Hepatic stellate cell (primary cell): ENCODE measurements at places on chromosomes 1 and 21.

DNA sequence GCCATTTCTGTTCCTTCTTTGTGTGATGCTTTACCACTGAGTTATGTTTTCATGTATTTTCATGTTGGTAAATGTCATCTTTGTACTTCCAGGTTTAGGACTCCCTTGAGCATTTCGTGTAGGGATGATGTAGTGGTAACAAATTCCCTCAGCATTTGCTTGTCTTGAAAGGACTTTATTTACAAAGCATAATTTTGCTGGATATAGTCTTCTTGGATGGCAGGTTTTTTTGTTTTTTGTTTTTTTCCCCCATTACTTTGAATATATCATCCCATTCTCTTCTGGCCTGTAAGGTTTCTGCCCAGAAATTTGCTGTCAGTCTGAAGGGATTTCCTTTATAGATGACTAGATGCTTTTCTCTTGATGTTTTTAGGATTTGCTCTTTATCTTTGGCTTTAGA is 133.4 kb downstream of the PCBP3 start:
- DNase-seq, result no peak

DNA sequence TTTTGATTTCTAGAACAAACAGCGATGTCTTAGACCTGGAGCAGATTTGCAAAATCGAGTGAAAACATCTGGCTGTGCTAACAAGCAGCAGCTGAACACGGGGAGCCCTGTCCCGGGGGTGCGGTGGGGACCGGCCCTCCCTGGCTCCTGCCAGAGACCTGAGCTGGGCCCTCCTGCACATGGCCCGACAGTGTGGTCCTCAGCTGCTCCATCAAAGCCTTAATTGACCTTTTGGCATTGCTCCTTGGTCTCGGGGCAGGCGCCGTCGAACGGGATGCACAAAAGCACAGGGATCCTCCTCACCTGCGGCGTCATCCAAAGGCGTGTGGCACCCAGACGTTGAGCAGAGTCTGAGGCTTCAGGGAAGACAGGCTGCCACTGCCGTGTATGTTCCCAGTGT is 73.2 kb downstream of the PRDM16 start:
- no peak for DNase-seq

DNA sequence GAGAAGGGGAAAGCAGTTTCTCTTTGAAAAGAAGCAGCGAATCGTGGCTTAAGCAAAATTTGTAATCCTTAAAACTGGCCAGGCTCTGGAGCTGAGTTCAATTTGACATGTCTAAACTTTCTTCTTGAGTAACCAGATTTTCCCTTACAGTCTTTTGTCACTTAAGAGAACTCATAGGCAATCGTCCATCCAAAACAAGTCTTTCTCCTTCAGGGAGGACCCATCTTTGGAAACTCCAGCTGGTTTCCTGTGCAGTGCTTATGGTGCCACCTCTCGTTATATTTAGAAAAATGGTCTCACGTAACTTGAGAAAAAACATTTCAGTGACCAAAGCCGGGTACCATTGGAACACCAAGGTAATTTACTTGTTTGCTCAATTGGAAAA is 1.8 kb upstream of the PTTG1IP start:
- DNase-seq, result no peak

DNA sequence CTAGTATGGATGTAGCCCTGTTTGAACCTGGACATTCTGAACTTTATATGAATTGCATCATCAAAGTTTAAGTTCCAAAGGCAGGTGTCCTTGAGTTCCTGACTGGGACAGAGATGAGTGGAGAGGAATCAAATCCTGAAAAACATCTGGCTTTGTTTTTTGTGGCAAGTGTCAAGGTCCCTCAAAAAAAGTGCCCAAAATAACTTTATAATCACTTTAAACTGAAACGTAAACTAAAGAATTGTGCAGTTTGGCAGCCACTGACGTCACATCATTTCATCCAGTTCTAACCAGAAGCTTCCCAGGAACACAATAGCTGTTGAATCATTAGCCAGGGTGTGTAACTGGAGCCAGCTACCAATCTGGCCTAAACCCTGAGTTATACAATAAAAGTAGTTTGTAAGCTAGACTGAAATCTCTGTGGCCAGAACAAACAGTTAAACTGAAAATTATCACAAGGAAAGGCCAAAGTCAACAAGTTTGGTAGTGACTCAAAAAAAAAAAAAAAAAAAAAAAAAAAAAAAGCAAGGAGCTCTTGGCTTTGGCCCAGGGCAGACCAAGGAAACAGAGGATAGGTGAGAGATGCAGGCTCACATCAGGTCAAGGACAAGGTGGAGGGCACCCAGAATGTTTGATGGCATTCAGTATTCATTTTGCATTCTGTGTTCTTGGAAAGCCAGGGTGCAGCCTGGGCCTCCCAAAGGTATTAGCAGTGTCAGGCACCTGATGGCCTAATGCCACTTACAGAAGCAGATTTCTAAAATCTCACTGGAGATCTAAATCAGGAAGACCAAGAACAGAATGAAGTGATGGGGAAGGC is 74.3 kb downstream of the TNFSF18 start:
- no peak for DNase-seq

GRCh38 chr21:33078907-33079582 is 9.1 kb downstream of the OLIG1 start:
- peak; percentile 42 for DNase-seq

DNA sequence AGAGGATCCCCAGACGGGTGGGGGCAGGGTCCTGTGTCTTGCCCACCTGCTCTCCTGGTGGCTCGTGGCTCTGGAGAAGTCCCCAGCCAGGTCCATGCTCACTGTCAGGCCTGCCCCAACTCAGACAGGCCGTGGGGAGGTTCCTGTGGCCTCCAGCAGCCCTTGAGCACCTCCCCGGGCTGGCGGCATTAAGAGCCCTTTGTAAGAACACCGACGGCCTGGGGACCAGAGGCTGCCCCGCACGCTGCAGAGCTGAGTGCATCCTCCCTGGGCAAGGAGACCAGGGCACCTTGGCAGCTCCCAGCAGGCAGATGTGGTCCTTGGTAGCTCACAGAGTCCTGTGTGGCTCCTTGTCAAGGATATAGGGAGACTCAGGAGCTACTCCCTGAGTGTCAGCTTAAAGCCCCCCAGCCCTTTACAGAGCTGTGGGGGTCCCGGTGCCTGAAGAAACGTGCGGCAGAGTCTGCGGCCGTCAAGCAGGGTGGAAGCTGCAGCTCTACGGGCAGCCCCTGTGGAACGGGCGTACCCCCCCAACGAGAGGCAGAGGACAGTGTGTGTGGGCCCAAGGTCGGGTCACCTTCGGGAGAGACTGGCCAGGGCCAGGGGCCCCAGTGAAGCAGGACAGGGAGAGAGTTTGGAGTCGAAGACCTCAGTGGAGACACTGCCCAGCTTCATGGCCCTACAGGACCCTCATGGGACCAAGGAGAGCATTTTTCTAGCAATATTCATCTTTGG is 118.6 kb downstream of the PRDM16 start:
- DNase-seq, result no peak

DNA sequence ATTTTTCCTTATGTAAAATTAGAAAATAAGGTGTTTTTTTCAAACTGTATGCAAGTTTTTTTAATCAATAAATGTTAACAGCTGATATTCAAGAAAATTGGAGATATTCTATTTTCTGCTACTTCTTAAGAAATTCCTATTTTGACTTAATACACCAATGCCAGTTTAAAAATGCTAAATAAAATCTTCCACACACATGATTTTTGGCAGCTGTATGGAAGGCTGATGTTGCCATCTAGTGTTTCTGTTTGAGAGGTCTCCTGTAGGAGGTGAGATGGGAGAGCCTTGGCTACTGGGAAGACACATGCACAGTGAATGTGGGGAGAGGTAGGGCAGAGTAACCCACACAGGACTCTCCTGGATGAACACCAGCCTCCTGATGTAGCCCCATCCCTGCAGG is 29.2 kb upstream of the OR2B11 start:
- DNase-seq, result peak; percentile 61

- DNase-seq, result peak; percentile 32
Measured at GRCh38 chr1:214566158-214567104, 15.0 kb upstream of the PTPN14 start.

- DNase-seq, result no peak
Measured at GRCh38 chr1:181062836-181063428, 25.6 kb upstream of the IER5 start.
